ENCODE measurements at places on chromosomes 7 and 10.

- no peak for DNase-seq
Measured at GRCh38 chr10:36469585-36469984, 655.8 kb upstream of the ANKRD30A start.

- no peak for DNase-seq
Measured at GRCh38 chr7:36048141-36048901, 104.7 kb upstream of the EEPD1 start.

- no peak for DNase-seq
Measured at GRCh38 chr7:25789701-25790640, 362.0 kb upstream of the NFE2L3 start.

- DNase-seq = no peak
Measured at GRCh38 chr7:44431091-44431608, 59.3 kb downstream of the NUDCD3 start.

DNA sequence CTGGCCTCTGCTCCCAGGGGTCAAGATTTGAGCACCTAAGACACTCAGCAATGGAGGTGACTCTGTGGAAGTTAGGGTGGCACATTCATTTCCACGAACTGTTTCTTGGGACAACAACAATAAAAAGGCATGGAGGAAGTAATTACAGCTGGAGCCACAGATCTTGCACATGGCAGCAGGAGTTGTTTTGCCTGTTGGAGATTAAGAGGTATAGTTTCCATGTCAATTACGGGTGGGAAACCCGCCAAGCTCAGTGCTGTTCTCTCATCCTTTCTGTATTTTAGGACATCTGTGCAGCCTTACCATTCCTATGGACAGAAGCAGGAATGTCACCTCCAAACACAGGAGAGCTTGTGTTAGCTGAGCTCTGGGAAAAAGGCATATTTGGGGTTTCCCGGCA is 201.2 kb downstream of the SNX10 start:
- no peak for DNase-seq

DNA sequence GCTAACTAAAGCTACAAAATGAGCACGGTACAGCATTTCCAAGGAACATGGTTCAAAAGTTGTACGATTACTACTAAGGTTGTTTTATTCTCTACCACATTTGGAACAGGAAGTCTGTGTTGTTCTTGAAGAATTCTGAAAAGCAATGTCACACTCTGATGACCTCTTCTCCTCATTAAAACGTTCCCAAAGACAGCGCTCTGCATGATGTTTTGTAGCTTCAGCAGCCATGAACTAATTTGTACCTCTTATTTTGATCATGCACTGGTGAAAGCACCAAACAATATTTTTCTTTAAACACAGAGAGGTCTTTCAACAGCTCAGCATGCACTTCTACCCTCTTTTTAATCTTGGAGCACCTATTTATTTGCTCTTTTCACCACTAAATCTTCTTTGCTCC is 75.0 kb upstream of the TES start:
- no peak for DNase-seq

- DNase-seq = no peak
Measured at GRCh38 chr7:54879776-54880175, 120.8 kb upstream of the SEC61G start.

GRCh38 chr10:119981826-119982225 is 89.3 kb downstream of the SEC23IP start:
- no peak for DNase-seq

- DNase-seq = no peak
Measured at GRCh38 chr7:135499818-135500217, 10.1 kb downstream of the CNOT4 start.

DNA sequence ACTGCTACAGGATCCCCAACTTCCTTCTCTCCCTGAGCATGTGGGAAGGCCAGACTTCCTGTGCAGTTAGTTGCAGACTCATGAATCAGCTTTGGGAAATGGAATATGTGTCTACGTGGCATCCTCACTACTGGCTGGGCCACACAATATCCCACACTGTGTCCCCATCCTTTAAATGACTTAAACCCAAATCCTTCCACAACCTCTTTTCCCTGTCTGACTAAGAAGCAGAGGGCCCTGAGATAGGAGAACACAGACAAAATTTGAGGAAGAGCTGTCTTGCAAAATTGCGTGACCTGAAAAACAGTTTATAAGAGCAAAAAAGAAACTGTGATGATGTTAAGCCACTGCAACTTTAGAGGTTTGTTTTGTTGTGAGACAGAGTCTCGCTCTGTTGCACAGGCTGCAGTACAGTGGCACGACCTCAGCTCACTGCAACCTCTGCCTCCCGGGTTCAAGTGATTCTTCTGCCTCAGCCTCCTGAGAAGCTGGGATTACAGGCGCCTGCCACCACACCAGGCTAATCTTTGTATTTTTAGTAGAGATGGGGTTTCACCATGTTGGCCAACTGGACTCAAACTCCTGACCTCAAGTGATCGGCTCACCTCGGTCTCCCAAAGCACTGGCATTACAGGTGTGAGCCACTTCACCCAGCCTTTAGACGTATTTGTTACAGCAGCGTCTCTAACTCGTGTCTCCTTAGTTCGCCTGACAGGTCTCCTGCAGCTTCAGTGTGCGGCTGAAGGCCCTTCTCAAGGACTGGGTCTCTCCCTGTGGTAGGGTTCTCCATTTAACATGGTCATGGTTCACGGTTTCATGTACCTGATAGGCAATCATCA is 46.9 kb upstream of the SFMBT2 start:
- DNase-seq = no peak

Data from C1 segment of cervical spinal cord (tissue), 14 donors.